ENCODE measurements at places on chromosomes 6 and 20.
A peak's percentile ranks its signal among the peaks of the same experiment; 100 is the strongest.

DNA sequence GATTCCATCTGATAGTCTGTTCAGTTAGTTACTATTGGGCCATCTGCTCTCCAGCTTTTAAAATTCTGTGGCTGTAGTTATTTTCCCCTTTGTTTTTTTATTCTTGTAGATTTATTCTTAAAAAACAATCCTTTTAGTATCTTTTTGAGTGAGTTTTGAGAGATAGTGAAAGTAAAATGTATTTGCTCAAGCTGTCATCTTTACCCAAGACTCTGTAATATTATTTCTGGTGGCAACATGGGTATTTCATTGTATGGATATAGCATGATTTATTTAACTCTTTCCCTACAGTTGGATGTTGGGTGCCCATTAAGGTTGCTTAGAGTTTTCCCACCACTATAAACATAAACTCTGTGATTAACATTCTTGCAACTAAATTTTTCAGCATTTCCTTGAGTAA is 24.6 kb downstream of the STK4 start:
- no peak for DNase-seq

GRCh38 chr6:69868961-69869360 is 2.6 kb downstream of the COL19A1 start:
- DNase-seq, result no peak

DNA sequence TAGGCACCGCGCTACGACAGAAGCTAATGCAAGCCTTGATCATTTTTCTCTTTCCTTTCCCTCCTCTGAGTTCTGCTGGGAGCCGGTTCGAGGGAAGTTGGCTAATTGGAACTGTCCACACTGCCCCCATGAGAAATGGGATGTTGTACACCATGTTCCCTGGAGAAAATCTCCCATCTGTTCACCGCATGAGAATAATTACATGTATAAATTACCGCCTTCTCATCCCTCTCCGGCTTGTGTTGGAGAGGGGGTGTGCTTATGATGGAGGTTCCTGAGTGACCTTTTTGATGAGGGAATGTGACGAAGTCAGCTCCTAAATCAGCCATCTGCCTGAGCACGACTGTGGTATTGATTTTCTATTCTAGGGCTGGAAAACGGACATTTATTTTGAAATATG is 320.2 kb upstream of the SULF2 start:
- no peak for DNase-seq

DNA sequence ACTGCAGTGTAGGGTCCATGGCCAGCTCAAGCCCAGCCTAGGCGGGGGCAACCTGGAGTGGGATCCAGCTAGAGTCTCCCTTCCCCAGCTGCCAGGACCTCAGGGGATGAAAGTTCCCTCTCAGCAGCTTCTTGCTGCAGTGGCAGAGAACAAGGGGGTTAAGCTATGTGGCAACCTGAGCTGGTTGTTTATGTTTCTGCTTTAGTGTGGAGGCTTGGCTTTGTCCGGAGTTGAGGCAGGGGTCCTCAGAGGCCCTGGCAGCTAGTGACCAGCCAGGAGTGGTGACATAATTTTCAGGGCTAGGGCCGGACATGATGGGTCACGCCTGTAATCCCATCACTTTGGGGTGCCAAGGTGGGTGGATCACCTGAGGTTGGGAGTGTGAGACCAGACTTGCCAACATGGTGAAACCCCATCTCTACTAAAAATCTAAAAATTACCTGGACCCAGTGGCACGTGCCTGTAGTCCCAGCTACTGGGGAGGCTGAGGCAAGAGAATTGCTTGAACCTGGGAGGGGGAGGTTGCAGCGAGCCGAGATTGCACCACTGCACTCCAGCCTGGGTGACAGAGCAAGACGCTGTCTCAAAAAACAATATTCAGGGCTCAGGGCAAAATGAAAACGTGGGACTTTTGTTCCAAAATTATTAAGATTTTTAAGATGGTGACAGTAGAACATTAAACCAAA is 8.5 kb upstream of the PCIF1 start:
- no peak for DNase-seq

GRCh38 chr6:36340618-36341454 is 4.1 kb upstream of the BNIP5 start:
- peak; percentile 77 for DNase-seq

DNA sequence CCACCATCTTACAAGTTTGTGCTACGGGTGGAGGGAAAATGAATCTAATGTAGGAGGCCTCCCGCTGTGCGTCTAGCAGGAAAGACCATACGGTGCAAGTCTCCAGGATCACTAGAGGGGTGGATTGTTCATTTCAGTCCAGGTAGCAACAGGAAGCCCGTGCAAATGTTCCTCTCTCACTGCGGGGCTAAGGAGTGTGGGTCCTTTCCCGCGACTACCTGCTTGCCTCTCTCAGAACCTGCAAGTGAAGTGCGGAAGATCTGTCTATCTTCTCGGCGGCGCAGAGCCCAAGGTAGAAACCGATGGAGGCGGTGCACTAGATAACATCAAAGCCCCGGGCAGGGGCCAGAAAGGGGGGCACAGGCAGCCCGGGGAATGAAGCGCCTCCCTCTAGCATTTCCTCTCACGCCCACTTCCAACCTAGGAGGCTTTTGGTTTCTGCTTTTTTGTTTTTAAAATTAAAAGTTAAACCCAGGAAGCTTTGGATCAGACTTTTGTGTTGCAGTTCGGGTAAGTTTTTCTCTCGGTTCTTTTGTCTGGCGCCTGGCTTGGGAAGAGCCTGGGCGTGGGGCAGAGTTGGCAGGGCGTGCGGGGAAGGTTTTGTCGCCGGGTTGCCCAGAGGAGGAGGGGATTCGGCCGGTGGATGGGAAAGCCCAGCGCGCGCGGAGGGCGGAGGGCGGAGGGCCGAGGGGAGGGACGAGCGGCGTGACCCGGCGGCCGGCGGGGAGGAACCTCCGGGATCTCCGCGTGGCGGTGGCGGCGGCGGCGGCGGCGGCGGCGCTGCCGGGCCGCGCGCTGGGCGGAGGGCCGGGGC is 3.5 kb upstream of the HIVEP1 start:
- DNase-seq, result peak; percentile 85

GRCh38 chr6:23454080-23454976 is 671.7 kb upstream of the NRSN1 start:
- no peak for DNase-seq

DNA sequence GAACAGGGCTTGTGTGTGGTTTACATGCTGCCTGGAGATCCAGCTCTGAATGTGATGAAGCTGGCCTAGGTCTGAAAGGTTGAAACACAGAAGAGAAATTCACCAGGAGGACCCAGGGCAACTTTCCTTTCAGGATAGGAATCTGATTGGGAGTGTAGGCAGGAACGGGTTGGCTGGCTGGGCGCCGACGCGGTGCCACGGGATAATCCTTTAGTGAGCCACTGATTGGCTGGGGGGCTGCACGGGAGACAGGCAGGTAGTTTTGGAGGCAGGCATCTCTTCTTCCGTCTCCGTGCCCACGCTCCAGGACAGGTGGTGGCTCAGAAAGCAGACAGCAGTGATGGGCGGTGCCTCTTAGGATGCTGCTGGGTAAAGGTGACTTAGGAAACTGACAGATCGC is 294.6 kb downstream of the CDH4 start:
- no peak for DNase-seq

- DNase-seq, result no peak
Observed at GRCh38 chr6:39047434-39048327, 900 bp upstream of the GLP1R start.

- DNase-seq, result no peak
Observed at GRCh38 chr6:7769702-7770101, 43.8 kb downstream of the BMP6 start.

DNA sequence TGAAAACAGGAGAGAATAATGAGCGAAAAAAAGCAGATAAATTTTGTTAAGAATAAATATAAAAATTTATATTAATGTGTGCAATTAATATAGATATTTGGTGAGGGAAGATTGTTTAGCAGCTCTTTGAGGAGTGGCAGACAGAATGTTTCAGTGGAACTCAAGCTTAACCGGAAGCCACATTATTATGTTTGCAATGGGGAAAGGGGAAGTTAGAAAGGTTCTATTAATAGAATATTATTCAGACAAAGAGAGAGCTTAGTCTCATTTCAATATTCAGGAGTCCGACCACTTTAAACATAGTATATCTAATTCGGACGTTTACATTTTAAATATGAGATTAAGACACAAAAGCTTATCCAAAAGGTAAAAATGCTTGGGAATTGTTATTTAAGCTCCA is 81.6 kb upstream of the KHDRBS2 start:
- DNase-seq, result no peak

DNA sequence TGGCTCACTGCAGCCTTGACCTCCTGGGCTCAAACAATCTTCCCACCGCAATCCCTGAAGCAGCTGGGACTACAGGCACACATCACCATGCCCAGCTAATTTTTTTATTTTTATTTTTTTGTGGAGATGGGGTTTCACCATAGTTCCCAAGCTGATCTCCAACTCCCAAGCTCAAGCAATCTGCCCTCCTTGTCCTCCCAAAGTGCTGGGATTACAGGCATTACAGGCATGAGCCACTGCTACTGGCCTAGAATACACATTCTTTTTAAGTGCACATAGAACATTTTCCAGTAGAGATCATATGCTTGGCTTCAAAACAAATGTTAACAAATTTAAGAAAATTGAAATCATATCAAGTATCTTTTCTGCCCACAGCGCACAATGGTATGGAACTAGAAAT is 176.8 kb upstream of the MARCKS start:
- DNase-seq, result no peak

- no peak for DNase-seq
Observed at GRCh38 chr6:38207375-38207774, 387.8 kb downstream of the ZFAND3 start.

GRCh38 chr6:131909408-131910218 is 41.6 kb downstream of the CCN2 start:
- DNase-seq, result peak; percentile 79

- DNase-seq, result no peak
Observed at GRCh38 chr6:145498425-145498824, 236.9 kb downstream of the EPM2A start.

GRCh38 chr20:64100566-64100888 is 6.8 kb downstream of the NPBWR2 start:
- no peak for DNase-seq

- no peak for DNase-seq
Observed at GRCh38 chr6:31293343-31293742, 21.5 kb upstream of the HLA-C start.

GRCh38 chr6:19848465-19849029 is 11.4 kb downstream of the ID4 start:
- DNase-seq, result no peak

DNA sequence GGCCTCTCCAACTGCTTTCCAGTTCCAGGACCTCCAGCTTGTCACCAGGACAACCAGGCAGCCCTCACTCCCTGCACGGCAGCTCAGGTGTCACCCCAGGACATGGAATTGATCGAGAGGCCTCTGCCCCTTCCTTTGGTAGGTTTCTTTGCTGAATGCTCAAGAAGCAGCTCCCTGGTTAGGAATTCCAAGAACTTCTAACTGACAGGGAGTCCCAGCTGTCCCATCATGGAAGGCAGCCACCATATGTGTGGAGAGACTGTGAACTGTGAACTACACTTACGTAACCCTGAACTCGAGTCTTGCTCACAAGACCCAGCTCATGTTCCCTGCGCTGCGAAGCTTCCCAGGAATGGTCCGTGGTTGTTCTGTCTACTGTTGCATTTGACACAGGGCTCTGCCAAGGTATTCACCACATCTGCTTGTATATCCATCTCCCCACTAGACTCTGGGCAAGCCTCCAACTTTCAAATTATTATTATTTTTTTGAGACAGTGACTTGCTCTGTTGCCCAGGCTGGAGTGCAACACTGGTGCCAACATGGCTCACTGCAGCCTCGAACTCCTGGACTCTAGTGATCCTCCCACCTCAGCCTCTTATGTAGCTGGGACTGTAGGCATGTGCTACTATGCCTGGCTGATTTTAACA is 35.7 kb downstream of the MGME1 start:
- no peak for DNase-seq

- DNase-seq, result no peak
Observed at GRCh38 chr6:49639177-49639817, 2.7 kb upstream of the RHAG start.

DNA sequence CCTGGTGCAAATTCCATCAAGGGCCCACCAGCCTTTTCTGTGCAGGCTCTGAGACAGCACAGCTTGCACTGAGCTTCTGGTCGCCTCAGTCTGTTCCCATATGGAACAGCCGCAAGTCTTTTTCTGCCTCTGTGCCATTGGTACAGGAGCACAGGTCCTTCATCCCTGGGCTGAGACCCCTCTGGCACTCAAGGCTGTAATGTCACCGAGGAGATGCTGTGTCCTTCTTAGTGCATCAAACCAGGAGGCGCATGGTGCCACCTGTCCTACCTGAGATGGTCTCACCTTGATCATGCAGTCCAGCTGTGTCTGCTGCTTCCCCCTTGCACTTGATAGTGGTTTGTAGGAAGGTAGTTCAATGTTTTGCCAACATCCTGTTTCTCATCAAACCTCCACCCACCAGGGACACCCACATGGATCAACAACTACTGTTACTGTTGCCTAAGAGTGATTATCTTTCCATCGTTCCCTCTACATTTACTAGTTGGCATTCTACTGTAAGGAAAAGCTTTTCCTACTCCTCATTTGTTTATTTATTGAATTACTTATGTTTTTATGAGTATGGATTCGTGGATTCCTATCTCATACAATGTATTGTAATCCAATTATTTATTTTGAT is 29.0 kb downstream of the FAM50B start:
- DNase-seq, result no peak

- DNase-seq, result no peak
Observed at GRCh38 chr6:4979426-4979825, 24.4 kb downstream of the RPP40 start.

All from stimulated activated CD4-positive, alpha-beta T cell treated with anti-CD3 and anti-CD28 coated beads, Interleukin-4, amount 100 ng/mL, for 24 hours (primary cell).